ENCODE measurements at places on chromosomes 16 and 17. TPM values are rescaled to one million over a fixed set of nuclear protein-coding genes. Genes with fewer than 3 reads are reported as not detected.

The SOX9 gene
- total RNA-seq = 2.9 TPM

The TMEM235 gene
- not detected for total RNA-seq

The RAPGEFL1 gene
- total RNA-seq = 1.7 TPM

The SMIM5 gene
- total RNA-seq = not detected

The CLEC18B gene
- 0.33 TPM for total RNA-seq

The ZNF771 gene
- total RNA-seq = 17.1 TPM

The PLLP gene
- 0.12 TPM for total RNA-seq

The NLRC5 gene
- total RNA-seq = 22.2 TPM

The MYH3 gene
- 0.77 TPM for total RNA-seq

The TBC1D3I gene
- not detected for total RNA-seq
